ENCODE measurements at places on chromosomes 13 and 19. TPM values are rescaled to one million over a fixed set of nuclear protein-coding genes. Genes with fewer than 3 reads are reported as not detected.

- DNase-seq = no peak
Observed at GRCh38 chr13:30148171-30148754, 159.1 kb downstream of the KATNAL1 start.

DNA sequence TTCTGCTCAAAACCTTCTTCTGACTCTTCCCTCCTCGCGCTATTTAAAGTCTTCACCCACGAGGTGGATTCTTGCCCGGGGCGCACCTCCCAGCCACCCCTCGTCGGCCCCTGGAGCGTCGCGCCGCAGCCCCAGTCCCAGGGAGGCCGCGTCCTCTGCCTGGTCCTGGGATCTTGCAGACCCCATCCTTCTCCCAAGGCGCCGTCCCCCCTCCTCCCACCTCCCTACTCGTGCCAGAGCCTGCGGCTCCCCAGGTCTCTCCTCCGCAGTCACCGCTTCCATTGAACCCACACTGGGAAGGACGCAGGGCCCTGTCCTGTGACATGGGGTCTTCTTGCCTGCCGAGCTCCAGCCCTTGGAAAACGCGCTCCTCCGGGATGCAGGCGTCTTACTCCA lies 486 bp downstream of the ZNF808 start:
- DNase-seq = no peak

The ZNF548 gene
- 14.4 TPM for total RNA-seq

GRCh38 chr13:71320452-71320851 lies 546.6 kb downstream of the DACH1 start:
- no peak for DNase-seq

The RFX2 gene
- total RNA-seq = 6.1 TPM

- DNase-seq = no peak
Observed at GRCh38 chr13:103640606-103641005, 574.4 kb upstream of the SLC10A2 start.

GRCh38 chr19:39351537-39352064 lies 9.4 kb downstream of the SAMD4B start:
- DNase-seq = no peak

DNA sequence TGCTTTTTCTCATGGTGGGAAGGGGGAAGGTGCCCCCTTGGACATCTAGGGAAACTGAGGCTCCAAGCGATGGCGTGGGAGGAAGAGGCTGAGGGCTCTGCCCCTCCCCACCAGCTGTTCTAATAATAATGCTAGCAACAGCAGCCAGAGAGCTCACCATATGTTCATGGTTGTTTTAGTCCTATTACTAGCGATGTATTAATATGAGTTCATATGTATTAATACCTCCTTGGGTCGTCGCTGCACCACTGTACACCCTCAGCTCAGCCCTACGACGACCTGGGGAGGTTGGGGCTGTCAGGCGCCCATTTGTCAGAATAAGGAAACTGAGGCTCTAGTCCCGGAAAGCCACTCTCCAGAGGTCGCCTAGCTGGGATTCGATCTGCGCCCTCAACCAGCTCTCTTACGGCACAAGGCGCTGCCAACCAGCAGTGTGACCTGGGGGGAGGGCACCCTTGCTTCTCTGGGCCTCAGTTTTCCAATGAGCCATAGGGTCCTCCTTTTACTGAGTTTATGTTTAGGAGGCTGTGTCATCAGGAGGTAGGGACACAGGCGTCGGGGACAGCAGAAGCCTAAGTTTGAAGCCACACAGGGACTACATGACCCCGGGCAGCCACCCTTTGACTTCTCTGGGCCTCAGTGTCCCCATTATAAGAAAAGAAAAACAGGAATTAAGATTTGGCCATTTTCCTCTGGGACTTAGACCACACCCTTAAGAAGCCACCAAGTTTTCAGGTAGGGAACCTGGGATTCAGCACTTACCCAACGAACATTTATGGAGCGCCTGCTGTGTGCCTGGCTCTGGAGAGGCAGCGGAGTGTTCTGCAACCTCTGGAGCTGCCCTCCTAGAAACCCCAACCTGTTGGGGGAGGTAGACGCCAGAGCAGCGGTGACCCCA lies 664 bp downstream of the MAST3 start:
- no peak for DNase-seq

The SLITRK6 gene
- total RNA-seq = 0.93 TPM

The KHSRP gene
- total RNA-seq = 81.9 TPM

The CLEC17A gene
- total RNA-seq = not detected

All from left ventricle myocardium inferior (tissue), 1 donor.